ENCODE measurements at places on chromosomes 5 and 9.

GRCh38 chr5:136080483-136081216 lies 51.9 kb downstream of the TGFBI start:
- DNase-seq, result peak; percentile 94

DNA sequence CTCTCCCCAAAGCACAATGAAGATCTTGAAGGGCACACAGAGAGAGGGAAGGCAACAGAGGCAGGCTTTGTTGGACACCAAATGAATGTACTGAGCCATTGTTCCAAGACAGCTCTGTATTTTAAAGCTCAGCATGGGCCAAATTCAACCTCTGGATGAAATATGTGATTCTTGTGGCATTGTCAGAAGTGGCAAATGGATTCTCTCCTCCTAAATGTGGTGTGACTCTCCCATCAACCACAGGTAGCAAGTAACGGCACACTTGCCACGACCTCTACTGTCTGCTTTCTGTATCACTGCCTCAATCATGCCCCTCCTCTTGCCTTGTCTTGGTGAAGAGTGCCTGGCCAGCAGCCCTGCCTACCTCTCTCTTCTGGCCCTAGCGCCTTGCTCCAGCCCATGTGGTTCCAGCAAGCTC lies 6.1 kb upstream of the MOB3B start:
- no peak for DNase-seq

GRCh38 chr5:54471398-54471797 lies 15.9 kb downstream of the HSPB3 start:
- no peak for DNase-seq

GRCh38 chr5:61051267-61051666 lies 106.3 kb downstream of the NDUFAF2 start:
- DNase-seq, result no peak

GRCh38 chr5:73373814-73374510 lies 74.6 kb downstream of the FOXD1 start:
- no peak for DNase-seq

- DNase-seq, result no peak
Observed at GRCh38 chr5:1366514-1366913, 21.6 kb upstream of the CLPTM1L start.

GRCh38 chr9:134367791-134368490 lies 41.7 kb downstream of the RXRA start:
- no peak for DNase-seq

DNA sequence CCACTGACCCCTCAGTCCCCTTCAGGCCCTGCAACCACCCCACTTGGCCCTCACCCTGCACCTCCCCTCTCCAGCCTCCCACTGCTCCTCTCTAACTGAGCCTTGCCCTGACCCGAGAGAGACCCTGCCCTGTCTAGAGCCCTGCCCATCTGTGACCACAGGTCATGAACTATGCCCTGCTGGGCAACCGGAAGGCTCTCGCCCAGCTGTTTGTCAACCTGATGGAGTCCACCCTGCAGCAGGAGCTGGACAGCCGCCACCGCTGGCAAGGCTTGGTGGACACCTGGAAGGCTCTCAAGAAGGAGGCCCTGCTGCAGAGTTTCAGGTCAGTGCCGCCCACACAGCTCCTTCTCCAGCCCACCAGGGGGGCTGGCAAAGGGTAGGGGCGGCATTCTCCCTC lies 9.4 kb downstream of the CCDC180 start:
- DNase-seq, result no peak

GRCh38 chr5:154683101-154683880 lies 71.9 kb upstream of the LARP1 start:
- DNase-seq, result no peak

DNA sequence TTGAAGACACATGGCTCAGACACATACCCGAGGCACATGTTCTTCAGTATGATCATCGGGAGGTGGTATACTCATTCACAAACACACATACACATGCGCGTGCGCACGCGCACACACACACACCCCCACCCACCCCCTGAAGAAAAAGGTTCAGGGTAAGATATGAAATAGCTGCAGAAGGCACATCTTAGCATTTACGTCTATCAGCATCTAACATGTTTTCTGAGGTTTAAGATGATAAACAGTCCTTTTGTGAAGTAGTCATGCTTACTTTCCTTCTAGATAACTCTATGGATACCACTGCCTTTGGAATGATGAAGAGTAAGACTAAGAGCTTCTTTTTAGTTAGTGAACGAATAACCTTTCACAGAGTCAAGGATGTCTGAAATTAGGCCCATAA lies 105.1 kb upstream of the GNA14 start:
- no peak for DNase-seq

- no peak for DNase-seq
Observed at GRCh38 chr5:34734326-34734725, 78.2 kb downstream of the RAI14 start.

- no peak for DNase-seq
Observed at GRCh38 chr5:113163328-113163727, 186.7 kb downstream of the DCP2 start.

DNA sequence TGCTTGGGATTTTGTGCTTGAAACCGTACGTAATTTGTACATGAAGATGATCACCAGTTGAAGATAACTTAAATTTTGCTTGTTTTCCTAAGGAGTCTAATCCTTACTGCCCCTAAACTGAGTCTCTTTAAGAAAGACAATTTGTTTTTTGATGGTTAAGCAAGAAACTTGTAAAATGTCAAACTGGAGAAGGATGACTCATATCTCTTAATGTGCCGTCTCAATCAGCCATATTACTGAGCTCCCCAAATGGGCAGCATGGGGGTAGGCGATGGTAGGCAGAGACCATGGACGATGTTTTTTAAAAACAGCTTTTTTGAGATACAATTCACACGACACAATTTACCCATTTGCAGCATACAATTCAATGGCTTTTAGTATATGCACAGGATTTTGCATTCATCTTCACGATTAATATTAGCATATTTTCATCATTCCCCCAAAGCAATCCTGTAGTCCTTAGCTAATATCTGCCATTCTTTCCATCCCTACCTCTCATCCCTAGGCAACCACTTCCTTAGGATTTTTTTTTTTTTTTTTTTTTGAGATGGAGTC lies 14.3 kb downstream of the ARHGAP26 start:
- no peak for DNase-seq

DNA sequence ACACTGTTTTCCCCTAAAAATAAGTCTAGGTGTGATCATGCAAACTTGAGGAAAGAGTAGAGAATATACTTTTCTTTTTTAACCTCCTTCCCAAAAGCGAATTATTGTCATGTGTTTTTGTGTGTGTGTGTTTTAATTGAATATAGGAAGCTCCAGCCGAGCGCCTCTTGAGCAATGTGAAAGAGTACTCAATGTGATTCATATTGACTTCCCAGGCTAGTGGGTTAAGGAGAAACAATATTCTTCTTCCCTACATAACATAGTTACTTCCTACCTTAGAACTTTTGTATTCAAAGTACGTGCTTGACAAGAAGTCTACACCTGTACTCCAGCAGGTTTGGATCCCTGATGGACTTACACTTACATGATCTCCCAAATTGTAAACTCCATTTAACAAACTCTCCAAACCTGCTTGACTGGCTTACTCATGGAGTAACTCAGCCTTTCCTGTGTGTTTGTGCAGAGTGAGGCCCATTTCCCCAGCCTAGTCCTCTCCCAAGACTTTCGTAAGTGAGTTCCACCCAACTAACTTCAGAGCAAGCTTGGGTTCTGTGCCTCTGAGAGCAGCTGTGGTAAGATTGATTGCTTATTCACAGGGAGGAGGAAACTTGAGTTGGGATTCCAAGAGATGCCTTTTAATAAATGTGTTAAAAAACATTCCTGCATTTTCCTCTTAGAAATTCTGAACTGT lies 9.3 kb downstream of the SLC28A3 start:
- DNase-seq, result peak; percentile 53

- DNase-seq, result no peak
Observed at GRCh38 chr9:34443533-34443932, 14.8 kb downstream of the FAM219A start.

DNA sequence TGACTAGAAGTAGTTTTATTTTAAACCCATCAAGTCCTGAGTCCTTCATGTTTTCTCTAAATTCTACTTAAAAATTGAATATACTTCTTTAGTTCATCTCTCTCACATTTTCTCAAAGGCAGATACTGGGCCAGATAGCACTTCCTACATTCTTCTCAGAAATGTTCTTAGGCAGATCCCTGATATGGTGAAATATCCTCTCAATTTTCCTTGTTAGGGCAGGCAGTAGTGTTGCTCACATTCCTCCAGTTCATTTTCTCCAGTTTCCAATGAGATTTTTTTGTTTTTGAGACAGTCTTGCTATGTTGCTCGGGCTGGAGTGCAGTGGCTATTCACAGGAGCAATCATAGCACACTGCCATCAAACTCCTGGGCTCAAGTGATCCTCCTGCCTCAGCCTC lies 5.7 kb downstream of the GCNT1 start:
- no peak for DNase-seq

GRCh38 chr9:129253803-129254381 lies 75.8 kb upstream of the IER5L start:
- peak; percentile 43 for DNase-seq

DNA sequence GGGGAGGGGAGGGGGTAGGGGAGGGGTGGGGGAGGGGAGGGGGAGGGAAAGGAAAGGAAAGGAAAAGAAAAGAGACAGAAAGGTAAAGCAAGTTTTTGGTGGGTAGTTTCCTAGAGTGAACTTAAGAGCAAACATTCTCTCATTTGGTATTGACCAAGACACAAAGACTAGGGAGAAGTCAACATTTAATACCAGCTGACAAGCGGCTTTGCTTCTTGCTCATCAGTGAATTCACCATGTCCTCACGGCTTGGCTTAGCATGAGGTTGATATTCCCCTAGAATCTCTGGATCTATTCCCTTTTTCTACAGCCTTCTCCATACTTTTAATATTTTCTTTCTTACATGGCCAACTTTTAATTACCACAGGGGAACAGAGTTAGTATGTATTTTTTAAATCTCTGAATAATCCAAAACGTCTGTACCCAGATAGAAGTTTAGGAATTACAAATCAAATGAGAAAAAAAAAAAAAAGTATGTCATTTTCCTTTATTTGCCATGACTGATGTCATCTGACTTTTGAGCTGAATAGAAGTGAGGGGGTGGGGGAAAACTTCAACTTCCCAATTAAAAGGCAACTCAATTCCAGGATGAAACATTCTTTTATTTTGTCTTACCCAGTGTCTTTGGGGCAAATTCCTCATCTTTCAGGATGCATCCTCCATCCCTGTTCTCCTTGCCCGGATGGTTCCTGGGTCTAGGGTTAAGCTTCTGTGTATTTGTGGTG lies 40.1 kb upstream of the GLIS3 start:
- DNase-seq, result no peak

- DNase-seq, result no peak
Observed at GRCh38 chr9:112726428-112726827, 8.5 kb upstream of the INIP start.

DNA sequence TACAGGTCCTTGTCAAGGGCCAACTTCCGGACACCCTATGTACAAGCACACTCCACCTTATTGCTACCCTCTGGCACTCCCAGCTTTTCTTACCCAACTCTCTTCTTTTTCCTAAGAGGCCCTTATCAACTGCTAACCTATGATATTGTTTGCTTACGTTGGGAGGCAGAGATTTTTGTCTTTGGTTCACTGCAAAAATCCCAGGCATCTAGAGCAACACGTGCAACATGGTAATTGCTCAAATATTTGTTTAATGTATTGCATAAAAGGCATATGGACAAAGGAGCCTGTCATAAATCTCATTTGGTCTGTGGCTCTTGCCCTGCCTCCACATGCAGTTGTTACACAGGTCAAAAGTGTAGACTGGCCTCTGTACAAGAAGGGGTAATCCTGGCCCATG lies 35.8 kb upstream of the ATP10B start:
- DNase-seq, result peak; percentile 75

- DNase-seq, result no peak
Observed at GRCh38 chr9:35842795-35843194, 13.8 kb downstream of the TMEM8B start.

- DNase-seq, result no peak
Observed at GRCh38 chr5:110324876-110325275, 401.6 kb downstream of the TMEM232 start.

- no peak for DNase-seq
Observed at GRCh38 chr5:77773734-77774280, 2.3 kb downstream of the TBCA start.

GRCh38 chr5:72378639-72379289 lies 58.6 kb downstream of the PTCD2 start:
- DNase-seq, result no peak

- DNase-seq, result no peak
Observed at GRCh38 chr9:37417857-37418618, 4.5 kb upstream of the GRHPR start.

DNA sequence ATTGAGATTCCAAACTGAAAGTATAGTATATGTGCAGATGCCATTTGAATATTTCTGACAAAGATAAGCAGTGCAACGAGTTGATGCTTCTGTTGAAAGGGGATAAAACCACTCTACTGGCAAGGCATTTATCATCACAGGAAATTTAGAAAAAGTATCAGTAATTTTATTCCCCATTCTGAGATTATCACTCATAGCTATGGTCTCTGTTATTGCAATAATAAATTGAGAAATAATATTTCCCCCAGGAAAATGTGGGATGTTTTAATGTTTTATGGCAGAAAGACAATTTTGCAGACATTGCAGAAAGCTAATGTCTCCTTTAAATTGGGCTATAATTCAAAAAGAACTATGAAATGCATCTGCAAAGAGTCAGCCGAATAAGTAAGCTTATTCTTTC lies 1612.7 kb upstream of the ACO1 start:
- no peak for DNase-seq

DNA sequence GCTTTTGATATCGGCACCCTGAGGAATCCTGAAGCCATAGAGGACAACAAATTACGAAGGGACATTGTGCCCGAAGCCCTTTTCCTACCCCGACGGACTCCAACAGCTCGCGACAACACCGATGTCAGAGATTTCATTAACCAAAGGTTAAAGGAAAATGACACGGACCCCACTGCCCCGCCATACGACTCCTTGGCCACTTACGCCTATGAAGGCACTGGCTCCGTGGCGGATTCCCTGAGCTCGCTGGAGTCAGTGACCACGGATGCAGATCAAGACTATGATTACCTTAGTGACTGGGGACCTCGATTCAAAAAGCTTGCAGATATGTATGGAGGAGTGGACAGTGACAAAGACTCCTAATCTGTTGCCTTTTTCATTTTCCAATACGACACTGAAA lies 129.5 kb downstream of the CDH6 start:
- no peak for DNase-seq

GRCh38 chr9:135644631-135645218 lies 5.4 kb upstream of the GLT6D1 start:
- no peak for DNase-seq
